Daoy (cell line): ENCODE measurements at places on chromosomes 5 and 9. TPM values are rescaled to one million over a fixed set of nuclear protein-coding genes. Genes with fewer than 3 reads are reported as not detected.

Gene TTC16
- total RNA-seq: 0.06 TPM in 1 of 2 replicates, not detected in the other

Gene INSYN2B
- 5.6 and 11.1 TPM in 2 replicates for total RNA-seq

Gene PCDHGB1
- 1.4 and 1.5 TPM in 2 replicates for total RNA-seq

Gene ADCY2
- 0.48 and 0.86 TPM in 2 replicates for total RNA-seq

Gene SEC16A
- 22.1 and 25.4 TPM in 2 replicates for total RNA-seq

Gene TCERG1
- total RNA-seq: 66.2 and 94.8 TPM in 2 replicates

Gene LCNL1
- not detected in 2 replicates for total RNA-seq

Gene GFI1B
- total RNA-seq: not detected in 2 replicates

Gene MTMR12
- 13.6 and 18.0 TPM in 2 replicates for total RNA-seq

Gene SCGB3A2
- total RNA-seq: not detected in 2 replicates

Gene WDR38
- total RNA-seq: 0.12 TPM in 1 of 2 replicates, not detected in the other

Gene CCDC171
- total RNA-seq: 0.57 TPM in 2 replicates

Gene SOWAHA
- 0.42 TPM in 1 of 2 replicates, not detected in the other for total RNA-seq

Gene FAM221B
- total RNA-seq: not detected in 2 replicates

Gene NMUR2
- total RNA-seq: 0.30 TPM in 1 of 2 replicates, not detected in the other

Gene GABRA1
- 1.9 and 9.7 TPM in 2 replicates for total RNA-seq

Gene GNA14
- total RNA-seq: 0.23 and 0.48 TPM in 2 replicates

Gene PCAT7
- total RNA-seq: not detected in 2 replicates

Gene ZDHHC11B
- under 0.01 TPM in 1 of 2 replicates, not detected in the other for total RNA-seq

Gene NLN
- total RNA-seq: 43.8 and 44.2 TPM in 2 replicates

Gene GDNF
- 1.7 and 1.8 TPM in 2 replicates for total RNA-seq

Gene KCNIP1
- 1.9 and 3.9 TPM in 2 replicates for total RNA-seq

Gene CNTNAP3B
- total RNA-seq: 8.6 and 11.8 TPM in 2 replicates

Gene POU5F2
- 0.29 and 0.57 TPM in 2 replicates for total RNA-seq

Gene TAF1L
- 0.03 and 0.23 TPM in 2 replicates for total RNA-seq

Gene OR13C5
- total RNA-seq: not detected in 2 replicates

Gene CA9
- total RNA-seq: 0.42 TPM in 1 of 2 replicates, not detected in the other

Gene PCDHB7
- 2.6 and 3.9 TPM in 2 replicates for total RNA-seq

Gene ABO
- not detected in 2 replicates for total RNA-seq

Gene GRM6
- not detected in 2 replicates for total RNA-seq

Gene TLR4
- total RNA-seq: 0.11 and 0.48 TPM in 2 replicates

Gene CDO1
- 10.7 and 15.9 TPM in 2 replicates for total RNA-seq
